ENCODE measurements at places on chromosomes 13 and 19.

DNA sequence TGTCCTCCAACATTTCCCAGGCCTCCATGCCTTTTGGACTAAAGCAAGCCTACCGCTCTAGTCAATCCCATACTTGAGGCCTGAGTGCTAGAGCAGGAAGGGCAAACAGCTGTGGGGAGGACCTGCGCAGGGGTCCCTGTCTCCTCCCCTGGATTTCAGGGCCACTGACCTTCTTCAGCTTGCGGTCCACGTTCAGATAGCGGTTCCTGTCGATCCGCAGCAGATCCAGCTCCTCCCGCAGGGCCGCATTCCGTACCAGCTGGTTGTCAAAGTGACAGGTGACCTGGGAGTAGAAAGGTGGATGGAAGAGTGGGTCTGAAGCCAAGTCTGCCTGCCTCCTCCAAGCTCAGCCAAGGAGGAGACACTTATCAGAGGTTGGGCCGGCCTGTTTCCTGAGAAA lies 14.0 kb upstream of the EMP3 start:
- DNase-seq: no peak

DNA sequence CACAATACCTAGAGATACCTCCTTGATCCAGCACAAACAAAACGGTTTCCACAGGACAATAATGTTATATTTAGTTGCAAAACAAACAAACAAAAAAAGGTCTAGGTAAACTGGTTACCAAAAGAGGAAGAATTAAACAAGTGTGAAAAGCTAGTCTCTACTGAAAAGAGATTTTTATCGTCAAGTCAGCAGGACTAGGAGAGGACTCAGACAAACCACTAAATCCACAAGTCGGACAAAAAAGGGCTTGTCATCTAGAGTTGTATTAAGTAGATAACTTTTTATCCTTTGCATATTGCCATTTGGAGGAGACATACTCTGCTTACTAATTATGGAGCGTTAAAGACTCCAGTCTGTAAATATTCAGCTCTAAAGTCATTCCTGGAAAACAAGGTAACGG lies 9.9 kb upstream of the KPNA3 start:
- DNase-seq: no peak

- DNase-seq: no peak
Observed at GRCh38 chr13:35927567-35928021, 203.6 kb downstream of the DCLK1 start.

DNA sequence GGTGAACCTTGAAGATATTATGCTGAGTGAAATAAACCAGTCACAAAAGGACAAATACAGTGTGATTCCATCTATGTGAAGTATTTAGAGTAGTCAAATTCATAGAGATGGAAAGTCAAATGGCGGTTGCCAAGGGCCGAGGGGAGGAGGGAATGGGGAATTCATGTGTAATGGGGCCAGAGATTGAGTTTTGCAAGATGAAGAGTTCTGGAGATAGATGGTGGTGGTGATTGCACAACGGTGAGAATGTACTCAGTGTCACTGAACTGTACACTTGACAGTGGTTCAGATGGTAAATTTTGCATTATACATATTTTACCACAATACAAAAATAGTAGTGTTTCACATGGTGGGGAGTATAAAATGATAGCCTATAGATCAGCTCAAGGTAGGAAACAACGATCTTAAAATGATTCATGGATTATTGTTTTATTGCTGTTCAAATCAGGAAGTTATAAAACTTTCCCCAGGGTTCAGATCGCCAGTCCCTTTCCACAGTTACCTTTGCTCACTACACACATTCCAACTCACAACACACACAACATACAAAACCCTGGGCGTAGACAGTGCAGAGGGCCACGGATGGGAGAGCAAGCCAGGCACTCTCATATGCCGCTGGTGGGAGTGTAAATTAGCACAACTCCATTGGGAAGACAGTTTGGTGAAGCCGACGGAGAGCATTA lies 219.9 kb downstream of the ZIC5 start:
- no peak for DNase-seq

GRCh38 chr19:15141143-15141542 lies 33.9 kb downstream of the SYDE1 start:
- DNase-seq: no peak

Data from NCI-H2081 (cell line).